ENCODE measurements at places on chromosomes 5 and 9.
A peak's percentile ranks its signal among the peaks of the same experiment; 100 is the strongest.

- DNase-seq: no peak
Measured at GRCh38 chr9:28882529-28882928, 1309.2 kb upstream of the C9orf72 start.

DNA sequence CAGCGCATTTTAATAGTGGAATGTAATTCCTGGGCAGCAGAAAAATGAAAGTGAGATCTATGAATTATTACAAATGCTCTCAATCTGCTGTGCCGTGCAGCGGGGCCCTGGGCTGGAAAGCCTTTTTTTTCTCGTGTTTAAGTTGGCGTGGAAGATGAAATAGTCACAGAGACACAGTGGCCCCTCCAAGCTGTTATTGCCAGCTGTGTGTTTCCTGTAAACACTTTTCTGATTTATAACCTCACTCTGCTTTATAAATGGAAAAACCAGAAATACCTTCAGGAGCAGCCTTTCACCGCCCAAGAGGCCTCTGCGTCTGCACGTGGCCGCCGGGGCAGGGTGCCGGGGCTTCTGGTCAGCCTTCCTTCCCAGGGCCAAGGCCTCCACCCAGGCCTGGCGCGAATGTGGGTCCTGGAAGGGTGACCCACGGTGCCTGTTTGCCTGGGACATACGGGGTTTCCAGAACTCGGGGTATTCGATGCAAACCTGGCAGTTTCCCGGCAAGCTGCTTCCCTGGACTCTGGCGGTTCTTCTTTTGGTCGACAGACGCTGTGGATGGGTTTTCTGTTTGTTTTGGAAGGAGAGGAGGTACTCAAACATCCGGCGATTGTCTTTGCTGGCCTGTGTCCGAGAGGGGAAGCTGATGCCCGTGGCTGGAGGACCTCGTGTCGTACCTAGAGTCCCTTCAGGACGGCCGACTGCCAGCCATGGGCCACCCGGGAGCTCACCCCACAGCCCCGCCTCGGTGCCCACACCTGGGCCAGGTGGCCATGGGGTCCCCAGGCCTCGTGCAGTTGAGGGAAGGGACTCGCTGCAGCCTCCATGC is 256.7 kb downstream of the PARP8 start:
- no peak for DNase-seq

DNA sequence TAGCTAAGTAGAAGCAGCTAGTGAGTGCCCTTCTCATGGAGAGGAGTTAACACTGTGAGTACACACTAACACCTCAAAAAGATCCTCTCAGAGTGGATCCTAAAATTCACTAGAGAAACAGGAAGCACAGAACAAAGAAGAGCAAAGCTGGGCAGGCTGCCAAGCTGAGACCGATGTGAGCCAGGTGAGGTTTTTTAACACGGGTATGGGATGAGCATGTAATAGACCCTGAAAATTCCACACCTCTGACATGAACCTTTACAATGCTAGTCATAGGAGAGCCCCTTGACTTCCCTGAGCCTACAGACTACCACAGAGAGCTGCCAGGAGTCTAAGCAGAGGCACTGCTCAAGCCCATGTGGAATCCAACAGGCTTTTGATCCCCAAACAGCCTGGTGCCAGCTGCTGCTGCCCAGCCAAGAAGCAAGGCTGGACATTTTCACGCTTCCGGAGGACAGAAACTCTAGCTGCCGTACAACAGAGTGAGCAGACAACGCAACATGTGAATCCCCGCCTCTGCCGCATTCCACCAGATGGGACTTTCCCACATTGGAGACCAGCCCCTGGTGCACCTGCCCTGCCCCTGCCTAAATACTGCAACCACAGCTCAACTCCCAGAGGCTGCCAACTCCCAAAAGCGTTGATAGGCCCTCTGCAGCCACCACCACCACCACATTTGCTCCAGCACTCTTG is 280.8 kb downstream of the CDH10 start:
- DNase-seq: peak; percentile 98

- no peak for DNase-seq
Measured at GRCh38 chr9:37746448-37747270, 6.9 kb upstream of the TRMT10B start.

- DNase-seq: no peak
Measured at GRCh38 chr9:131144201-131144600, 18.8 kb downstream of the NUP214 start.

DNA sequence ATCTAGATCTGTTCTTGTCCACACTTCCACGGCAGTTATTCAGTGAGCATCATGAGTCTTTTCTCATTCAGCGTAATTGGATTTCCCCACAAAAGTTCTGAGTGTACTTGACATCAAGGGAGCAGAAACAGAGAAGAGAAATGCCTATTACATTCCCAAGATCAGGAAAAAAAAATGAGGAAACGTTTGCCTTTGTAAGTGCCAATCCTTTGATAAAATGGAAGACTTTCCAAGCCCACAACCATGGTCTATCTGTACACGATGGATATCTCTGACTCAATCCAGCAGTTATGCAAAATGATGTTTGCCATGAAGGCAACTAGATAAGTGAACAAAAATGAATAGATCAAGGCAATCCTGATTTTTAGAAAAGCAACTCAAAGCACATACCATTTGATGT is 235.9 kb downstream of the DOCK8 start:
- DNase-seq: no peak

DNA sequence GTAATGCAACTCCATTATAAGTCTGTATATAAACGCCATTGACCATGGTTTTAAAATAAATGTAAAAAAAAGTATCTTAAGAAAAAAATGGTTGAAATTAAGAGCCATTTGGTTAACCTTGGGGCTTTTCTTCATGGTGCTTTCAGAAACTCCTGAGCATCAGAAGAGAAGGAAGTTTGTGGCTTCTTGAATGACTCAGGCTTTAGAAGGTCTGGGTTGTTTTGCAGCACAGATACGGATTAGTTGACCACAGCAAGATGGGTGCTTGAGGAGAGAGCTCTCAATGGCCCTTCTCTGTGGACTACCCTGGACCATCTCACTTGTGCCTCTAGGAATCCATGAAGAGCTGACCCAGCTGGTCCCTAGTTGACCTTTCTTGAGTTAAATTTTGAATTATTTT is 189.5 kb downstream of the TMEM38B start:
- DNase-seq: no peak

- no peak for DNase-seq
Measured at GRCh38 chr9:86892576-86892975, 54.7 kb downstream of the GAS1 start.

- no peak for DNase-seq
Measured at GRCh38 chr9:126495411-126496180, 118.1 kb upstream of the LMX1B start.

Measured in NCI-H748 treated with DMSO at 0.1 percent for 48 hours (cell line).